SJSA1 (cell line): ENCODE measurements at places on chromosomes 7 and 10.

DNA sequence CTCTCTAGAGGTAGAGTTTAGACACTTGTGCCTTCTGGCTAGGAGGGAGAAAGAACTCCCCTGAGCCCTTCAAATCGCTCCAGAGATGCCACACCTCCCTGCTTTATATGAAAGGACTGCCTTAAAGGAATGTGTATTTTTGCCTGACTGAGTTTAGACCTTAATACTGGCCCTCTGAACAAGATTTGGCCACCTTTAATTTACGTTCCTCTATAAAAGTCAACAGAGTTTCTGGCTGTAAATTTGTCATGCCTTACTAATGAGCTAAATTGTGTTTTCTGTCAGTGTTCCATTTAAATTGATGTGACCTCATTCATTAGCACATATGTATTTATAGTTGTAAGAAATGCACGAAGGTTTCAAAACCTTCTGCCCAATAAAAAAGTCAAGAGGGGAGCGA lies 48.0 kb downstream of the SEMA3C start:
- no peaks in the 10 kb centered on the region for H3K27me3 ChIP-seq
- no peak overlapping the region for H3K27ac ChIP-seq
- no peaks in the 10 kb centered on the region for H3K36me3 ChIP-seq
- H3K4me3 ChIP-seq: no peak overlapping the region

DNA sequence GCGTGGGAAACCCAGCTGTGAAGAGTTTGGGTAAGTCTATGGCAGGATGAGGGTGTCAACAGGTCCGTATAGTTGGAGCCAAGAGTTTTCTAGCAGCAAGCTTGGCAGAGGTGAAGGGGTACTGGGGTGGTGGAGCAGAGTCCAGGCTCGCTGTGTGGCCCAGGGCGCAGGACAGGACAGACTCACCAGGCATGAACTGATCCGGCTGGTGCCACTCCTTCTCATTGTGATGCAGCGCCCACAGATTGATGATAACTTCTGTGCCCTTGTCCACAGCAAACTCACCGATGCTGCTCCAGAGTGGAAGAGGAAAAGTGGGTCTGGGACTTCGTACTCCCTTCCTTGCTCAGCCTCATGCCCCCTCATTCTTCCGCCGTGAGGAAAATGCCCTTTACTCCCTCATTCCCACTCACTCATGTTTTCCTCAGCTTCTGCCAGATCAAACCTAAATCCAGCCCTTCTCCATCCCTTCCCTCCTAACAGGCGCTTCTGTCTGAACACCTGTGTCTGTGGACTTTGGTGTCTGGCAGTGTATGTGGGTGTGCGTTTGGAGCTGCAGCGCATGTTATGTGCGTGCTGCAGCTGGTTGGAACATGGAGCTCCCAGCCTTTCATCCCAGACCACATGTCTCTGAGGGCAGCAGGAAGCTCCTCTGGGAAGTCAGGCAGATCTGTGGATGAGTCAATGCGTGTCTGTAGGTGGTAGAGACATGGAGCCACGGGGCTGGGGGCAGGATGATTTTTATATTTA lies 5.7 kb downstream of the CYP17A1 start:
- H3K4me3 ChIP-seq: no peak overlapping the region
- H3K27ac ChIP-seq: no peak overlapping the region
- H3K27me3 ChIP-seq: no peaks in the 10 kb centered on the region
- DNase-seq: no peak
- no peaks in the 10 kb centered on the region for H3K36me3 ChIP-seq

DNA sequence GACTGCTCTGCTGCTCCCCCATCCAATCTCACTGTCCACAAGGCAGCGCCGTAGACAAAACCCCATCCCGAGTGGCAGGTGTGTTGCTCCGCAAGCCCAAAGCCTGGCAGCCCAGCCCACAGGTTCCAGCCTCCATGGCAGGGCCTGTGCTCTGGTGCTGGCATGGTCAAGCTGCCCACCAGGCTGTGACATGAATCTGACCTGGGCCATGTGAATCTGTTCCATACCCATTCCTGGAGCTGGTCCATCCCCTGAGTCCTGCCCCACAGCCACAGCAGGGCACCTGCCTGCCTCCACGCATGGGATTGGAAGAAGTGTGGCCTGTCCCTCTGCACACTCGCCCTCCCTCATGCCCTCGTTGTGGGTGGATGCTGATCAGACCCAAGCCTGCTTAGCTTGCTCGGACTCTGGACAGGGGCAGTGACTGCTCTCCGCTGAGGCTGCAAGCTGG lies 128.8 kb downstream of the PTPN20 start:
- no peaks in the 10 kb centered on the region for H3K36me3 ChIP-seq
- no peak overlapping the region for H3K27ac ChIP-seq
- H3K4me3 ChIP-seq: no peak overlapping the region

DNA sequence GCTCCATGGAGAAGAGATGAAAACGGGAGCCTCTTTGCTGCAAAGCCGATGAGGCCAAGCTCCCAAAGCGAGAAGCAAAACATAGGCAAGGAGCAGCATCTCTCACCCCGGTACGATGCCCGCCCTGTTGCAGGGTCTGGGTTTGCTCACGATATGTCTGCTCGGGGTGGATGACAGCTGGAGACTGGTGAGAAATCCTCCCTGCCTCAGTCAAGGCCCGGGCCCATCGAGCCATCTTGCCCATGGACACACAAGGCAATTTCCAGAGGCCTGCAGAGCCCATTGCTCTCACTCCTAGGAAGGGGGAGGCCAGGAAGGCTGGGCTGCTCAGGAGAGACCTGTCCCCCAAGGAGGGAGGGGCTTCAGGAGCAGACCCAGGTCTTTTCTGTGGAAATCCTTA lies 391.7 kb upstream of the SHH start:
- H3K4me1 ChIP-seq: no peaks in the 10 kb centered on the region
- H3K27ac ChIP-seq: no peak overlapping the region
- no peak overlapping the region for H3K4me3 ChIP-seq
- peaks cover 35% of the 10 kb centered on the region for H3K27me3 ChIP-seq
- no peaks in the 10 kb centered on the region for H3K36me3 ChIP-seq
- no peak for DNase-seq

GRCh38 chr10:73577788-73578187 lies 13.4 kb downstream of the USP54 start:
- H3K27ac ChIP-seq: no peak overlapping the region
- no peak for DNase-seq
- H3K4me1 ChIP-seq: no peaks in the 10 kb centered on the region
- H3K36me3 ChIP-seq: no peaks in the 10 kb centered on the region; the same call in 1 of the 2 replicates
- no peaks in the 10 kb centered on the region for H3K27me3 ChIP-seq

DNA sequence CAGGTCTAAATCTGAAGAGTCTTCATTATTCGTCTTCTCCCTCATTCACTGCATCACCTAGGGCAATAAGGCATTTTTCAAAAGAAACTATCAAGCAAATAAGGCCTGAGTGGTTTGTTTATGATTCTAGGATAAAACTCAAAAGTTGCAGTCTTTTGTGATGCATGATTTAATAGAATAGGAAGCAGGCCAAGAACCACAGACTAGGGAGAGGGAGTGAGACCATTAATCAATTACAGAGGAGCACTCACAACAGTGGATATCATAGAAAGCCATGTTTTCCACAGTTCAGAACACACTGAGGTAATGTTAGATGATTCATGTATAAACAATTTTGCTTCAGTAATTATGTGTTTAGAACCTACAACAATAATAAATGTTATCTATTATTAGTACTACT lies 87.8 kb upstream of the LRRTM3 start:
- no peak for DNase-seq
- H3K27ac ChIP-seq: no peak overlapping the region
- no peaks in the 10 kb centered on the region for H3K36me3 ChIP-seq
- H3K27me3 ChIP-seq: no peaks in the 10 kb centered on the region

DNA sequence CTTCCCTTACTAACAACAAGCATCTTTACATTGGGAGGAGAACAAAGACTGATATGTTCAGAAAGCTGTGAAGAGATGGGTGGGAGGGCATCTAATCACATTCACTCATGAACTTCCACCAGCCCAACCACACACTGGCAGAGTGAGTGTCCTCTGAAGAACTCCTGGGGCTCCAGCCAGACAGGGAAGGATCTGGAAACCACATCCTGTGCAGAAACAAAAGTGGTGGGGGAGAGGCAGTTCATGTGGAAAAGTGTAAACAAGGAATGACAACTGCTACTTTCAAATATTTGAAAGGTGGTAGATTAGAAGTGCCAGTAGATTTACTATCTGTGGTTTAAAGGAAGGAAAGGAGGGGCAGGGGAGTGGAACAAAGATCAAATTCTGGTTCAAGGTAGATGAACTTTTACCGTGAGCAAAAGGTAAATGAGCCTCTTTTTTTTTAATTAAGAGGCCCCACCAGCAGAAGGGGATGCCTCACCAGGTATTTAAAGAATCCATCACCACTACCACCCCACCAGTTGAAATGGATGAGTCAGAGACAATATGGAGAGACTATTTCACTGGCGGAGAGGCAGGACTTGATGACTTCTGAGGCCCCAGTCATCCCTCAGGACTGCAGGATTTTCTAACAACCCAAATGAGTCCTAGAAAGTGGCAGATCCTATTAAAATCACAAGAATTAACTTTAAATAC lies 34.5 kb downstream of the GOT1 start:
- H3K27me3 ChIP-seq: no peaks in the 10 kb centered on the region
- H3K36me3 ChIP-seq: peaks cover 42% of the 10 kb centered on the region
